Thoracic aorta (tissue), 2 donors: ENCODE measurements at places on chromosomes 11 and 22.

- no peak overlapping the region for H3K27ac ChIP-seq
- H3K27me3 ChIP-seq: no peaks in the 10 kb centered on the region
- no peak overlapping the region for H3K4me3 ChIP-seq
- H3K4me1 ChIP-seq: no peaks in the 10 kb centered on the region
These were observed 59.5 kb downstream of the LIF start for GRCh38 chr22:30187094-30187493.

DNA sequence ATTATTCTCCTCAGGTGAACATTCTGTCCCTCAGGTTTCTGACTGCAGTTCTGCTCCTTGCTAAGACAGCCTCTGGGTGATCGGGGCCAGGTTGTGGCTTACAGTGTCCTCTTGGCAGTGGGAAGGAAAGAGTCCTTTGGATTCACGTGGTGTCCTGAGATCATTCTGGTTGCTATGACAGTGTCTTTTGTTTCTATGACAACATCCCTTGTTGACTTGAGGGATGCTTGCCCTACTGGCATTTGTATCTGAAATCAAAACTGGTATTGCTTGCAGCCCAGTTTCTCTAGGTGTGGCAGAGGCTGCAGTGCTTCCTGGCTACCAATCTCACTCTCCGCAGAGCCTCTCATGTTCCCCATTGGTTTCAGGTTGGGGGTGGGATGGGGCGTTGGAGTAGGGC, 151.8 kb upstream of the CCDC90B start:
- no peaks in the 10 kb centered on the region for H3K36me3 ChIP-seq
- no peaks in the 10 kb centered on the region for H3K4me1 ChIP-seq
- no peak overlapping the region for H3K4me3 ChIP-seq
- no peak overlapping the region for H3K27ac ChIP-seq
- no peak for DNase-seq

GRCh38 chr11:56706486-56706885, 7.6 kb downstream of the OR9G1 start:
- DNase-seq: no peak
- H3K36me3 ChIP-seq: no peaks in the 10 kb centered on the region
- H3K4me3 ChIP-seq: no peak overlapping the region
- no peaks in the 10 kb centered on the region for H3K4me1 ChIP-seq
- H3K27ac ChIP-seq: no peak overlapping the region

DNA sequence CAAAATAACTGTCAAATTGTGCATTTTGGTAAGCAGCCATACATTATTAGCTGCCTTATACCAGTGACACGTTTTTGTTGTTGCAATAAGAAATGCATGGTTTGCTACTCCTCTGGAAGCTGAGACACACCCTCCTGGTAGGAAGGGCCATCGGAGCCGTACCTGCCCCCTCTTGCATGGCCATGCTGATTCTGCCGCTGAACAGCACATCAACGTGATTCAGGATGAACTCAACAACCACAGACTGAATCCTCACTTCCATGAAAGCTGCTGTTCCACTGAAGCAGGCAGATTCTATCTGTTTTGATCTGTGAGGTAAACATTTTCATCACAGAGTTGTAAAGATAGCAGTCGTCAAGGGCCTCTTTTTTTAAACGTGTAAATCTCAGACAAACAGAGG, 38.6 kb upstream of the TP53AIP1 start:
- H3K36me3 ChIP-seq: peaks cover 8% of the 10 kb centered on the region
- no peak overlapping the region for H3K4me3 ChIP-seq
- H3K4me1 ChIP-seq: no peaks in the 10 kb centered on the region
- DNase-seq: no peak

DNA sequence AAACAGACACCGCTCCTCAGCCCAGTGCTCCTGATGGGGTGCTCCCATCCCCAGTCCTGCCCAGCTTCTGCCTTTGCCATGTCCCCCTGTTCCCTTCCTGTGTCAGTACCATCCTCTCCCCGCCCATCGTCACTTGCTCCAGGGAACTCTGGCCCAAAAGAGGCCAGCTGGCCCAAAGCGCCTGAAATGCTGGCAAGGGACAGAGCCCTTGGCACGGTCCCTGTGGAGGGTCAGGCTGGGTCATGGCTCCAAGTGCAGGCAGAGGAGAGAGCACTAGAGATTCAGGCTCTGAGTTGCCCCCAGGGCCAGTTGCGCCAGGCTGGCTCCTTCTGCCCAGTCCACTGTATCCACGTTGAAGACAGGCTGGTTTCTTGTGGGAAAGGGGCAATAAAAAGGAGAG, 8.4 kb upstream of the HDHD5 start:
- no peaks in the 10 kb centered on the region for H3K36me3 ChIP-seq
- H3K27me3 ChIP-seq: no peaks in the 10 kb centered on the region
- H3K4me1 ChIP-seq: peaks cover 3% of the 10 kb centered on the region
- H3K27ac ChIP-seq: no peak overlapping the region

DNA sequence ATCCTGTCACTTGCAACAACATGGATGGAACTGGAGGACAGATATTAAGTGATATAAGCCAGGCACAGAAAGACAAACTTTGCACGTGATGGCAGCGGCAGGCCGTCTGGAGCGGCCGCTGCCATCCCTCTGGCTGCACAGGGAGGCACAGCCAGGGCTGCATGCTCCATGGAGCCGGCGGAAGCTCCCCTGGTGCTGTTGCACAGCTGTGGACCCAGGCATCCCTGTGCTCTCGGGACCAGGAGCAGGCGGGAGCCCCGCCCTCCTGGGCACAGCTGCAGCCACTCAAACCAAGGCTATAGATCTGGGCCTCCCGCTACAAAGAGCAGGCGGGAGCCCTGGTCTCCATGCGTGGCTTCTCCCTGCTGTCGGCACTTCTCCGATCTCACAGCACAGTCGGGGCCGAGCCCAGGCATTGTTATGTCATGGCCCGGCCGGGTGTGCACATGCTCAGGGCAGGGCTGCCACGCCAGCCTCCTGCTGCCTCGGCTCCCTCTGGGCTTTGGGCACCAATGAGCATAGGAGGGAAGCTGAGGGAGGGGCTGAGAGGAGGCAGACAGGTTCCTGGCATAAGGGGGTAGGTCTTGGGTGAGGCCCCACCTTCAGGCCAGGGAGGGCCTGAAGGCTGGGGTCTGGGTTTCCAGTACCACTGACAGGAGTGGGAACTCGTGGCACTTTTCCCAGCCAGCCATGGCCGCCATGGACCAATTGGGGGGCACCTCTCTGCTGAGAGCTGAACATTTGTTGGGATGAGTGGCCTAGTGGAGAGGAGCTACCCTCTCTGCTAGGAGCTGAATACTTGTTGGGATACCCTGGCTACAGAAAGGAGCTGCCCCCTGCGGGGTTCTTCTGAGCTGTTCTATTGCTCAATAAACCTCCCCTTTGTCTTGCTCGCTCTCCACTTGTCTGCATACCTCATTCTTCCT, 16.7 kb downstream of the RRP8 start:
- no peaks in the 10 kb centered on the region for H3K27me3 ChIP-seq
- no peak for DNase-seq
- no peak overlapping the region for H3K4me3 ChIP-seq
- peaks cover 3% of the 10 kb centered on the region for H3K4me1 ChIP-seq
- no peak overlapping the region for H3K27ac ChIP-seq
- H3K36me3 ChIP-seq: peaks cover 2% of the 10 kb centered on the region

DNA sequence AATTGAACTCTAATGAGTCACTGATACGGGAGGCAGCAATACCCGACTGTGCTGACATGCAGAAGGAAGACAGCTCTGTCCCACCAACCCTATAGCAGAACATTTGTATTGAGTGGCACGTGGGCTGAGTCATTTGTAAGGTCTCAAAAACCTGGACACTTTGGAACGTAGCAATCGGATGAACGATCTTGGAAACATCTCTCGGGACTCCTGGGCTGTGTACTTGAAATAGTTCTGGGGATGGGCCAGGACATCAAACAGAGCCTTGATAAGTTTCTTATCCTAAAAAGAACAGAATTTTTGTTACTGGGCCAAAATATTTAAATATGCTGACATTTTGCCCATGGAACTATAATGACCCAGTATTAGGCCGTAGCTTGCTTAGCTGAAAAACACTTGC, 17.1 kb upstream of the NRIP3 start:
- H3K4me1 ChIP-seq: peaks cover 8% of the 10 kb centered on the region
- no peaks in the 10 kb centered on the region for H3K36me3 ChIP-seq
- H3K27ac ChIP-seq: no peak overlapping the region
- no peaks in the 10 kb centered on the region for H3K27me3 ChIP-seq
- H3K4me3 ChIP-seq: no peak overlapping the region
- DNase-seq: no peak

GRCh38 chr11:85752890-85753581, 57.9 kb downstream of the SYTL2 start:
- no peaks in the 10 kb centered on the region for H3K36me3 ChIP-seq
- H3K4me3 ChIP-seq: no peak overlapping the region
- no peak for DNase-seq
- H3K27ac ChIP-seq: no peak overlapping the region
- no peaks in the 10 kb centered on the region for H3K27me3 ChIP-seq

- H3K4me1 ChIP-seq: no peaks in the 10 kb centered on the region
- H3K27ac ChIP-seq: no peak overlapping the region
- DNase-seq: no peak
These were observed 13.7 kb downstream of the MS4A13 start for GRCh38 chr11:60528934-60529333.

DNA sequence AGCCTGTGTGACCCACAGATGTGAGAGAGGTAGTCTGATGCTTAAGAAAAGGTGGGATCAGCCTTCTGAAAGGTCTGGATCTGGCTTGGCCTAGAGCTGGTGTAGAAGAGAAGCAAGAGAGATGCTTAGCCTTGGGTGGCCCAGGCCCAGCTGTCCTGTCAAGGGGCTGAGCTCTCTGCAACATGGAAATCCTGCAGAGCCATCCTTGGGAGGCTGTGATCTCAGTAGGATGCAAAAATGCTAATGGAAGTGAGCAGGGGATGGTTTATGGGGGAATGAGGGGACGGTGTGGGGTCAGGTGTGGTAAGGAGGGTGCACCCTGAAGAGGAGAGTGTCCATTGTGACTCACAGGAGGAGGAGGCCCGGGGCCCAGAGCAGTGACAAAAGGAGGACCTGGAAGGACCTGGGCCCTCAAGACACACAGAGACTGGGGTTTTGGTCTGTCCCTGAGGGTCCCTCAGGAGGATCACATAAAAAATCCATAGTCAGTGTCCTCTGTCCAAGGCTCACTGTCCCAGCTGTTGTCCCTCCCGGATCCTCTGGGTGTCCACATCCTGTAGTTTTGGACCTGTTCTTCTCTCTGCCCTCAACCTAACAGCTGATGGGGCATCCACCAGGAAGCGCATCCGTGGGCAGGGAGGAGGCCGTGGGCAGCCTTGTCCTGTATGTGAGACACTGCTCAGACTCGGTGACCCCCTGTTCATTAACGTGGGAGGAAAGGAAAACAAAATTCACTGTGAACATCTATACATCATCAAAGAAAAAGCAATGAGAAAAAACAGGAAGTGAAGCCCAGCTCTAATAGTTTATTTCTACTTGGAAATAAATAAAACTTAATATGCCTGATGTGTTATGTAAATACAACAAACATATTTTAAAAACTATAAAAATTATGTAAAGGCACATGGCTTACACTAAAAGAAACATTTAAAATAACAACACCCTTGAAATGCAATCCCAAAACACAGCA, 129.8 kb downstream of the ZNF280B start:
- no peak for DNase-seq
- no peaks in the 10 kb centered on the region for H3K27me3 ChIP-seq
- no peaks in the 10 kb centered on the region for H3K4me1 ChIP-seq
- H3K27ac ChIP-seq: no peak overlapping the region

- H3K27ac ChIP-seq: peak overlapping the region; percentile 80
- no peaks in the 10 kb centered on the region for H3K36me3 ChIP-seq
- peaks cover 10% of the 10 kb centered on the region for H3K4me1 ChIP-seq
- H3K27me3 ChIP-seq: no peaks in the 10 kb centered on the region
These were observed 624 bp downstream of the TMEM41B start for GRCh38 chr11:9313648-9314290.

DNA sequence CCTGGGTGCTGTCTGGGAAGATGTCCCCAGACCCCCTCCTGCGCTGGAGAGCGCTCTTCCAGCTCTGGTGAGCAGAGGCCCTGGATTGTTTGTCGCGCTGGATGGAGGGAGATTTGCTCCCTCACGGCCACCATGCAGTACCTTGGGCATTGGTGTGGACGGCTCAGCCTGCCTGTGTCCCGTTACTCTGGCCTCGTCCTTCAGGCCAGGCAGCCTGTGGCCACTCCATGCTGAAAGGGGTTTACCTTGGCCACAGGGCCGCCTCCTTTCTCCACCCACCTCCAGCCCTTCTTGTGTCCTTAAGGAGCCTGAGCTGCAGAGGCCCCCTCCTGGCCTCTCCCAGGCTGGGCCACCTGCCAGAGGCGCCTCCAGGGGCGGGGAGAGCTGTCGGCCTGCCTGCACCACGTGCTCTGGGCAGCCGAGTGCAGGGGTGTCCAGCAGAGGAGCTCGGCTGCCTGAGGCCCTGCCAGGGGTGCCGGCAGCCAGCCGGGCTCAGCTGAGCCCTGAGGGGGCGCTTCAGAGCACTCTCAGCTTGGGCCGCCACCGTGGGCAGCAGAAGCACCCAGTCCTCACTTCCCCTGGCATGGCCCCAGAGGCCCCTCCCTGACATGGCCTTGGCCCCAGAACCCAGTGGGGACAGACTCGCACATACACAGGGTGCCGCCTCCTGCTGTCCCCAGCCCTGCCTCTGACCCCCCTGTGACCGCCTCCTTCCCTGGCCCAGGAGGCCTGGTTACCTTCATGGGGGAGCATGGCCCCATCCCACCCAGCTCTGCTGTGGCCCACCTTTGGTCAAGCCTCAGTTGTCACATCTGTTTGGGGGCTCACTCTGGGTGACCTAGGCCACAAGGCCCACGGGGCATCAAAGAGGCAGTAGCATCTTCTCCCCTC, 3.4 kb downstream of the CCND1 start:
- peak overlapping the region; percentile 88 for H3K27ac ChIP-seq
- H3K4me3 ChIP-seq: peak overlapping the region; percentile 97
- H3K27me3 ChIP-seq: no peaks in the 10 kb centered on the region
- DNase-seq: no peak
- H3K36me3 ChIP-seq: peaks cover 24% of the 10 kb centered on the region

- peaks cover 6% of the 10 kb centered on the region for H3K4me1 ChIP-seq
- H3K4me3 ChIP-seq: peak overlapping the region; percentile 75
- no peaks in the 10 kb centered on the region for H3K27me3 ChIP-seq
- DNase-seq: no peak
- H3K27ac ChIP-seq: peak overlapping the region; percentile 60
These were observed 30.0 kb upstream of the MMP7 start for GRCh38 chr11:102560555-102561011.

GRCh38 chr11:13276454-13276831, 1.1 kb upstream of the BMAL1 start:
- H3K27me3 ChIP-seq: no peaks in the 10 kb centered on the region
- peak overlapping the region; percentile 93 for H3K27ac ChIP-seq
- peak overlapping the region; percentile 98 for H3K4me3 ChIP-seq
- no peaks in the 10 kb centered on the region for H3K36me3 ChIP-seq
- peaks cover 4% of the 10 kb centered on the region for H3K4me1 ChIP-seq

DNA sequence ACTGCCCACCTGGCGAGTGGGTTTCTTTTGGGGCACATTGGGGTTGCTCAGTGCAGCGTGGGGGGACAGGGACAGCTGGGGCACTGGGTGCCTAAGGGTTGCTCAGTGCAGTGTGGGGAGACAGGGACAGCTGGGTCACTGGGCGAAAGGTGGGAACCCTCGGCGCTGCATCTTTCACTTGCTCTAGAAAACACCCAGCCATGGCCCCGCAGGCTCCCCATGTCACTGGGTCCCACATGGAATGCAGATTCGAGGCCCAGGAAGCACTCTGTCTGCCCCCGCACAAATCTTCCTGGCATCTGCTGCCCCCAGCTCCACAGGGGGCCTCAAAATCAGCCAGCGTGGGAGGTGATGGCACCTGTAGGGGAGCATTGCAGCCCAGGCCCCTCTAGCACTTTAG, 229.3 kb downstream of the BRD1 start:
- no peak overlapping the region for H3K4me3 ChIP-seq
- DNase-seq: no peak
- no peaks in the 10 kb centered on the region for H3K36me3 ChIP-seq
- no peaks in the 10 kb centered on the region for H3K27me3 ChIP-seq
